CD4-positive, alpha-beta T cell treated with Interleukin-15 for 4 hours (primary cell): ENCODE measurements at places on chromosomes 1 and 21.

DNA sequence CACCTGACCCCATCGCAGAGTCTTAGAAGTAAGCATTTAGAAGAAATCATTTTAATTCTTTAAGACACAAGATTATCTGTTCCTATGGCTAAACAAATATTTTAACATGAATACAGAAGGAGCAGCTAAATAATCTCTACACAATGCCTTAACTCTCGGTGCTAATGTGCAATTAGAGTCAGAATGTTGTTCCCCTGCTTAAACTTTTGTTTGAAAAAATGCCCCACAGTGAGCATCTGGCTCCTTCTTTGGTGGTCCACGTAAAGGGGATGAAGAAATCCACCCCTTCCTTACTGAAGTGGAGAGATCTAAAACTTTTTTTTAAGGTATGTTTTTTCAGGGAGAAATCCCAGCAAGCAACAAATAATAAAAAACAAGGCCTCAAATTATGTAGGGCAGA is 55.2 kb downstream of the SLC45A1 start:
- DNase-seq, result no peak

DNA sequence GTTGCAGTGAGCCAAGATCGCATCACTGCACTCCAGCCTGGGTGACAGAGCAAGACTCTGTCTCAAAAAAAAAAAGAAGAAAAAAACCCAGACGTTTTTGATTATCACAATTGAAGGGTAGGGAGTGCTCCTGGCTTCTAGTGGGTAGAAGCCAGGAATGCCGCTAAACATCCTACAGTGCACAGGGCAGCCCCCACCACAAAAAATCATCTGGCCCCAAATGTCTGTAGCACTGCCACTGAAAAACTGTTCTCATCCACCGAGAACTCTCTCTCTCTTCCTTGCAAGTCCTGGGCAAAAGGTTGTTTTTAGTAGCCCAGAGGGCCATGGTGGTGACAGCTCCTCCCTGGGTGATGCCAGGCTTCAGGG is 35.6 kb upstream of the GPR157 start:
- DNase-seq, result no peak

DNA sequence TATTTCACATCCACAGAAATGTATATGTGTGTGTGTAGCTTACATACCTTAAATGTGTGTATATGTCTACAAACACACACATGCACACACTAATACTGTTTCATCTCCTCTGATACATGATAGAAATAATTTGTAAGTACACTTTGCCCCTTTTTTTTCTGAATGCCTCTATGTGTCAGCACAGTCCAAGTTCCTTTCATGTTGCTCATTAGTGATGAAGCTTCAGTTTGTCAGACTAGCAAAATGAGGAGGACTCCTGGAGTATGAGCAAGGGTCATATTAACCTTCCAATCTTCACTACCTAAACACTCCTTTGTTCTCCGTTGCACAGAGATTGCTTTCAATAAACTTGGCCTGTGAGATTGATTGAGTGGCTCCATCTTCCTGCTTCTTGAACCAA is 935.4 kb downstream of the MRPL39 start:
- DNase-seq, result no peak

- DNase-seq, result no peak
These were observed 74.0 kb downstream of the ATP5PO start for GRCh38 chr21:33841561-33841960.

DNA sequence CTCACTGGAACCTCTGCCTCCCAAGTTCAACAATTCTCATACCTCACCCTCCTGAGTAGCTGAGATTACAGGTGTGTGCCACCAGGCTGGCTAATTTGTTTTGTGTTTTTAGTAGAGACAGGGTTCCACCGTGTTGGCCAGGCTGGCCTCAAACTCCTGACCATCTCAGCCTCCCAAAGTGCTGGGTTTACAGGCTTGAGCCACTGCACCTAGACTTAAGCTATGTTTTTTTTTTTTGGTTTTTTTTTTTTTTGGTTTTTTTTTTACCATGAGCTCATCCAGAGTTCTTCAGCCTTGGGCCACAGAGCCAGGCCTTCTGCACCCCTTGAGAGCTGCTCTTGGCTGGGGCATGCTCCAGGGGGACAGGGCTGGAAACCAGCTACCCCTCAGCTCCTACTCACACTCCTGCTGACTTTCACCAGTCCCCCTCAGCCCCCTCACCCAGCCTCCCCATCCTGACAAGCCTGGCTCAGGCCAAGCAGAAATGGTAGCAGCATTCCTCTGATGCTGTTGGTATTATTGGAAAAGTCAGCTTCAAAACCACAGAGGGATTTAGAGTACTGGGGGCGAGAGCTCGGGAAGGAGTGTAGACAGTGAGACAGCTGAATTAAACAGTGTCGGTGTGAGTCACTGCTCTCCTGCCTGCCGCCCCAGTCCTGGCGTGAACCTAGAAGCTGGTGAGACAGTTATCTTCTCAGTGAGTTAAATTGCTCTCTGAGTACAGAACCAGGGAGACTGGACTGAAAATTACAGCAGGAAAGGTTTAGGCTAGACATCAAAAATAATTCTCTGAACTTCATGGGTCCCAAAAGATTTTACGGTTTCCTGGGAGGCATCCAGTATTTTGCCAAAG is 63.7 kb downstream of the NAV1 start:
- DNase-seq, result no peak

GRCh38 chr1:205041001-205041715 is 1.9 kb upstream of the CNTN2 start:
- DNase-seq, result no peak

DNA sequence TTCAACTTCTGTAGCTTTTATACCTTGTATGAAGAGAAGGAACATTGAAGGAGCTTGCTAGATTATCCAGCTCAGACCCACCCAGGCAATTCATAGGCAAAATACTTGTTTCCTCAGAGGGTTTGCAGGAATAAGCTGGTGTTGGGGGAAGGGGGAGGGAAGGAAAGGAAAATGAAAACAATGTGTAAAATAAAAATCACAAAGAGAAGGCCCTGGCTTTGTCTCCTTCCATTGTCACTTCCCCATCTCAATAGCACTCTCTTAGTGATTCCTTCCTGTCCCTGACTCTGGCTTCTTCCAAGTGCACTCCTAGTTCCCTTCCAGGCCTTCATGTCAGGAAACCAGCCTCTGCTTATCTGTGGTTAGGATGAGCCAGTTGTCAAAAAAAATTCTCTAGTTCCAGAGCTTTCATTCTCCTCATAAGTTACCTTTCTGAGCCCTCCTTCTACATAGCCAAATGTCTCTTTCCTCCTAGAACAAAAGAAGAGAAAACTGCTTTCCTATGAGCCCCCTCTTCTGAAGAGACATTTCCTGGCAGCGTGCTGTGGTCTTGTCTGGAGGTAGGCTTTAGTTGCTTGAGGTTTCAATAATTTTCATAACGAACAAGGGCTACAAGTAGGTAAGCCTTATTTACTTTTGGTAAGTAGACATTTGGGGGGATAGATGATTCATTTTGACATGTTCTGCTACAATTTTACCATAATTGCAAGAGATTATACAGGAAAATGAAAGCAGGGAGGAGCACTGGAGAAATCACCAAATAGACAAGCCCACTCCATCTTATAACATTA is 45.7 kb downstream of the FASLG start:
- DNase-seq, result no peak

DNA sequence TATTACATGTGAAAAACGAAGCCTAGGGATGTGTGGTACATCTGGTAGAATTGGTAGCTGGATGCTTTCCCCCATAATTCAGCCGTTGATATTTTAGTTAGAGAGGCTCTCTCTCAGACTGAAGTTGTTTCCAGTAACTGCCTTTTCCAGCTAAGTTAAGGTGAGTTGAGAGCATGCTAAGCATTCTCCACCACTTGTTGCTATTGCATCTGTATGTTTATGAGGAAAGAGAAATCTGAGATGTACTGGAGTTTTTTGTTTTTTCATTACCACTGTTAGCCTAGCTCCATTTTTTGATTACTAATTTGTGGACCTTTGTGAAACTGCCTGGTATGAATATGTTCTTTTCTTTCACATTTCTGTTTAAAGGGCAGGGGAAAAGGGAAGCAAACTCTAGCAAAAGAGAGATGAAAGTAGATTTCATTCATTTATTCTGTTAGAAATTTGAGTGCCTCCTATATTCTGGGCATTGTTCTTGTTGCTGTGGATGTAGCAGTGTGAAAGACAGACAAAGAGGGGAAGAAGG is 189.9 kb upstream of the CACYBP start:
- no peak for DNase-seq

DNA sequence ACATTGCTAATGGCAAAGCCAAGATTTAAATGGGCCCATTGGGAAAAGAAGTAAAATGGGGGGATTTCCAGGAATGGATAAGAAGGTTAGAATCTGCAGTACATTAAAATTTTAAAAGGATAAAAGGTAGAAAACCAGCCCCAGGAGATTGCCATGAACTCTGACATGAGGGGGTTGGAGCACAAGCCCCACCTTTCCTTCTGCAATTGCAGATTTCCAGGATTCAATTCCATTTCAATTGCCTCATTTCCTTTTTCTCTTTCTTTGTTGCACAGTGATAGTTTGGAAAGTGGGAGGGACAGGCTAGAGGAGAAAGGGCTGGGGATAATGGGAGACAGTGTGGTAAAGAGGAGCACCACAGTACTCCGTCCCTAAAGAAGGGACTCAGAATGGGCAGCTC is 238.5 kb upstream of the RAB4A start:
- no peak for DNase-seq

- peak; percentile 23 for DNase-seq
These were observed 90.5 kb upstream of the TLR5 start for GRCh38 chr1:223233410-223234169.

DNA sequence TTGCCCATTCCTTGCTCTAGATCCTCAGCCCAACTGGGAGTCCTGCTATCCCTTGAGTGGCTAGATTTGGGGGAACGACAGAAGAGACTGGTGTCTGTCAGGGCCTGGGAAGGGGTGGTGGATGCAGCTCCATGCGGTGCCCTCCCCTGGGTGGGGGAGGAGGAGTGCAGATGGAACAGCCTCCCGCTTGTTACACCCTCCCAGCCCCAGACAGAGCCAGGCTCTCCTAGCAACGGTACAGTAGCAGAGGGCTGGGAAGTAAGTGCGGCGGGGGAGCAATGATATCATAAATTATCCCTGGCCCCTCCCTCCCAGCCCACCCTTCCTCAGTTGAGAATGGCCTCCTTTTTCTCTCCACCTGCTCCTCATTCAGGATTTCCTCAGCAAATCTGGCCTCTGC is 37.2 kb downstream of the RHBG start:
- DNase-seq, result no peak

DNA sequence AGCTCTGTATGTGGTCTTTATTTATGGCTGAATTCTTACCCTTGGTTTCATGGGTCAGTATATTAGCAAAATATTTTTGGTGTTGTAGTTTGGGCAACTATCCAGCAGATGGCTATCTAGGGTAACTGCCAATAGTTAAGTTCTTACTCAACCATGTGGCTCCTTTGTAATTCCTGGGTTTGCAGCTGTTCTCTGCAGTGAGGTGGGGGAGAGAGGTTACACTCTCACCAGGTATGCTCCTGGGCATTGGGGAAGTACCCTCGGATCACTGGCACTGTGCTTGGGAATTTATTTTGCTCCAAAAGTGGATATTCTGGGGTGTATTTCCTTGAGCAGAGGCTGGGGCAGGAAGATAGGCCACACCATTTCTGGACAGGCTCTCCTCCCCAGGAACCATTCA is 436.7 kb upstream of the TMPRSS15 start:
- no peak for DNase-seq

DNA sequence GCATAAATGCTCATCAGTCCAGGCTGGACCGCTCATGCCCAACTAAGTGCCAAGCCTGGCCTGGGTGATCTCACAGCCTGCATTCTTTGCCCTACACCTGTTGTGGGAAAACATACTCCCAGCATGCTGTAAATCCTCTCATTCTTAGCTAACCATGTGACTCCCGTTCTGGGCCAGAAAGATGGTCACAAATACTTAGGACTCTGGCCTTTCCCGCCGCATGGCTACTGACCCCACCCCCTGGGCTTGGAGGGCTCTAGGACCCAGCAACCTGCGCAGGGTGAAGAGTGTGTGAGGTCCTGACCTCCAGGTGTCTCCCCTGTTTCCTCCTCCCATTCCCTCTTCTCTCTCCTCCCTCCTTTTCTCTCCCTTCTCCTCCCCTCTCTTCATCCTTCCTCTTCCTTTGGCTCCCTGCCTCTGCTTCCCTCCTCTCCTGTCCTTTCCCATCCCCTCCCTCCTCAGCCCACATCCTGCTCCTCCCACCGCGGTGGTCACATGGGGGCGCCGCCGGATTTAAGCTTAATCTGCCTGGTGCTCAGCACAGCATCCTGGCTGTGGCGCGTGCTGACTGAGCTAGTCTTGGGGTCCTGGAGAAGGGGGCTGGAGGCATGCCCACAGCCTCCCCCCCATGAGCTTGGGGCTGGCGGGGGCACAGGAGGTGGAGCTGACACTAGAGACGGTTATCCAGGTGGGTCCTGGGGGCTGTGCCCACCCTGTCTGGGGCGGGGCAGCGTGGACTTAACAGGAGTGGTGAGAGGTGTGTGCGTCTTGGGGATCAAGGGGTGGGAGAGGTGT is at the start of gene CROCC:
TSS of gene CROCC (plus strand) at position 541 of the 795 bp plus-strand sequence. CDS start at position 629, 88 bp downstream.
- DNase-seq, result peak; percentile 33
